Activated CD8-positive, alpha-beta memory T cell treated with anti-CD3 and anti-CD28 coated beads, Interleukin-2, amount 10 ng/mL, durations not matched to agents 7 days and 5 days (primary cell): ENCODE measurements at places on chromosomes 7 and 10.

GRCh38 chr7:50221433-50221832, 83.1 kb upstream of the IKZF1 start:
- H3K4me1 ChIP-seq: peaks cover 28% of the 10 kb centered on the region
- no peak overlapping the region for H3K4me3 ChIP-seq
- H3K36me3 ChIP-seq: peaks cover 35% of the 10 kb centered on the region
- H3K27me3 ChIP-seq: no peaks in the 10 kb centered on the region
- DNase-seq: no peak
- no peak overlapping the region for H3K27ac ChIP-seq

DNA sequence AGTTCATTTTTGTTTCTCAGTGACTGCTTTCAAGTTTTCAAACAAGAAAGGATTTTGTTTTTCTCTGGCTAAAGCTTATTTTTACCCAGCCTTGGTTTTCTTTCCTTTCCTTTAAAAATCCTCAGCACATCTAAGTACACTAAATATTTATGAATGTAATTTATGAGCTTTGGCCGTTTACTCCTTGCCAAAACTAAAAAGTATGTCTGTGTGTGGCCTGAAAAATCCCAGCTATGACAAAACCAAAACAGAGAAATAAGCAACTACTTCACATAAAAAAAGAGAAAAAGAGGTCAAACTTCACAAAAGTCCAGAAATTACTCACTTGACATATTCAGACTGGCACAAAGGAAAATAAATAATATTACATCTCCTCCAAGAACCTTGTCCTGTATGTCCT, 365.1 kb upstream of the NFE2L3 start:
- H3K27ac ChIP-seq: no peak overlapping the region
- no peak for DNase-seq
- H3K4me1 ChIP-seq: no peaks in the 10 kb centered on the region
- H3K27me3 ChIP-seq: peaks cover 8% of the 10 kb centered on the region

- no peak for DNase-seq
- peaks cover 7% of the 10 kb centered on the region for H3K27me3 ChIP-seq
- no peak overlapping the region for H3K4me3 ChIP-seq
- peaks cover 16% of the 10 kb centered on the region for H3K36me3 ChIP-seq
Measured at GRCh38 chr10:84159076-84159685, 14.4 kb upstream of the GPR15LG start.

DNA sequence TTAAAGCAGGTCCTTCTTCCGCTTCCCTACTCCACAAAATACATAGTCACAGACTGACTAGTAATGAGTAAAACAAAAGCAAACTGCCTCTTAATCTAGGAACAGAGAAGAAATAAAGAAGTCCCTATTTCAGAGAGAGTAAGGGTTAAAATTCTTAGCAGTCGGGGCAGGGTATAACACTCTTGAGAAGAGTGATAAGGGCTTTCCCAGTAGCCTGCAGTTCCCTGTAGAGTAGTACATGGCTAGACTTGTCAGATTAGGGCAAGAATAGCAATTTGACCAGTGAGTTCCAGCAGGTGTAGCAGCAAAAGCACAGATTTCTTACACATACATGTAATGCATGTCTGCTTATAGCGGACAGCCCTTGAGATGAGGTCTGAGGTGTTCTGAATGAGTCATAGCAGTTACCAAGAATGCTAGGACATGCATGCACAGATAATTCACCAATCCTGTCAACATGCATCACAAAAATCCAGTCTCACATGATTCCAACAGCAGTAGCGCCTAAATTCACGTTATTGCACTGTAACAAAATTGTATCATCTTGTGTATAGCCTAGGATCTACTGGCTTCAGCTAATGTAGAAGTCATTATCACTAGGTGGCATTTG, 40.7 kb downstream of the BTRC start:
- no peak for DNase-seq
- no peaks in the 10 kb centered on the region for H3K27me3 ChIP-seq
- H3K4me1 ChIP-seq: peaks cover 8% of the 10 kb centered on the region

- H3K4me3 ChIP-seq: no peak overlapping the region
- H3K27ac ChIP-seq: no peak overlapping the region
- no peak for DNase-seq
- H3K36me3 ChIP-seq: no peaks in the 10 kb centered on the region
- no peaks in the 10 kb centered on the region for H3K27me3 ChIP-seq
Measured at GRCh38 chr7:146486519-146486918, 369.9 kb downstream of the CNTNAP2 start.

- peaks cover 2% of the 10 kb centered on the region for H3K4me1 ChIP-seq
- no peak overlapping the region for H3K27ac ChIP-seq
- H3K4me3 ChIP-seq: no peak overlapping the region
- H3K27me3 ChIP-seq: peaks cover 46% of the 10 kb centered on the region
Measured at GRCh38 chr7:1662767-1663166, 7.3 kb upstream of the ELFN1 start.

DNA sequence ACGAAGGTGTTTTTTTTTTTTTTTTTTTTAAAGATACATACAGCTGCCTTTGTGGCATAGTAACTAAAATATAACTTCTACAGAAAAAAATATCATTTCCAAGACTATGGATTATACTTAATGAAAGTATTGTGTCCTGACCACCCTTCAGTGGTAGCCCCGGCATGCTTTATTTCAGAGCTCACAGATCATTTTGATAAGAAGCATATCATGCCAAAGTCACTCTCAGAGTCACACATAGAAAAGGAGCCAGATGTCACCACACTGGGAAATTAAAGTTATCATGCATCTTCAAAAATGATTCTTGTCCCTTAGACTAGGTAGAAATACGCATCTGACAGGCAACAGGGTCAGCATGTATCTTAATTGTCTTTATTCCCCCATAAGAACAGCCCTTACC, 3.0 kb downstream of the ADARB2 start:
- H3K27me3 ChIP-seq: peaks cover 77% of the 10 kb centered on the region
- DNase-seq: no peak
- H3K4me1 ChIP-seq: no peaks in the 10 kb centered on the region
- H3K27ac ChIP-seq: no peak overlapping the region
- no peaks in the 10 kb centered on the region for H3K36me3 ChIP-seq
- H3K4me3 ChIP-seq: no peak overlapping the region

- H3K27ac ChIP-seq: no peak overlapping the region
- no peaks in the 10 kb centered on the region for H3K36me3 ChIP-seq
- DNase-seq: no peak
- H3K27me3 ChIP-seq: peaks cover 16% of the 10 kb centered on the region
- H3K4me1 ChIP-seq: peaks cover 10% of the 10 kb centered on the region
Measured at GRCh38 chr7:73885975-73886798, 25.2 kb downstream of the TMEM270 start.

- no peaks in the 10 kb centered on the region for H3K36me3 ChIP-seq
- H3K4me3 ChIP-seq: no peak overlapping the region
- no peak overlapping the region for H3K27ac ChIP-seq
- no peaks in the 10 kb centered on the region for H3K27me3 ChIP-seq
- no peaks in the 10 kb centered on the region for H3K4me1 ChIP-seq
Measured at GRCh38 chr7:119996634-119997033, 276.3 kb upstream of the KCND2 start.

GRCh38 chr7:8177109-8177933, 84.6 kb downstream of the ICA1 start:
- H3K4me1 ChIP-seq: peaks cover 51% of the 10 kb centered on the region
- H3K27ac ChIP-seq: peak overlapping the region; percentile 97
- no peak for DNase-seq
- H3K27me3 ChIP-seq: no peaks in the 10 kb centered on the region
- H3K4me3 ChIP-seq: peak overlapping the region; percentile 58

GRCh38 chr7:100603726-100604027, 1.5 kb downstream of the PCOLCE start:
- H3K27ac ChIP-seq: peak overlapping the region; percentile 93
- H3K4me3 ChIP-seq: peak overlapping the region; percentile 86
- H3K4me1 ChIP-seq: peaks cover 24% of the 10 kb centered on the region
- peak; percentile 54 for DNase-seq

DNA sequence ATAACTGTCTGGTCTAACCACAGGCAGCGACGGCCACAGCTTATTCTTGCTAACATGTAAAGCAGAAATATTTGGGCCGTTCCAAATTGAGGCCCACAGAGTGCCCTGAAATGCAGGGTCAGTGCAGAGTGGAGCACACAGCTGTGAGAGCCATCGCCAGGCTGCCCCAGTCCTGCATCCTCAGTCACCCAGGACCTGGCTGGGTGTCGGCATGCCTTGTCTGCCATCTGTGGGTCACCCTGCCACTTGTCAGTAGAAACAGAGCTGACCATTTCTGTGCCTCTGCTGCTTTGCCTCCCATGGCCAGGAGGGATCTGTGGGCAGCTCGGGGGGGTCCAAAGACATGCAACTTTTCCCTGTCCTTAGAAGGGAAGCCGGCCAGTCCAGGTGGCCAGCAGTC, 57.3 kb upstream of the BTBD16 start:
- no peak overlapping the region for H3K4me3 ChIP-seq
- peaks cover 4% of the 10 kb centered on the region for H3K27me3 ChIP-seq
- no peak overlapping the region for H3K27ac ChIP-seq

DNA sequence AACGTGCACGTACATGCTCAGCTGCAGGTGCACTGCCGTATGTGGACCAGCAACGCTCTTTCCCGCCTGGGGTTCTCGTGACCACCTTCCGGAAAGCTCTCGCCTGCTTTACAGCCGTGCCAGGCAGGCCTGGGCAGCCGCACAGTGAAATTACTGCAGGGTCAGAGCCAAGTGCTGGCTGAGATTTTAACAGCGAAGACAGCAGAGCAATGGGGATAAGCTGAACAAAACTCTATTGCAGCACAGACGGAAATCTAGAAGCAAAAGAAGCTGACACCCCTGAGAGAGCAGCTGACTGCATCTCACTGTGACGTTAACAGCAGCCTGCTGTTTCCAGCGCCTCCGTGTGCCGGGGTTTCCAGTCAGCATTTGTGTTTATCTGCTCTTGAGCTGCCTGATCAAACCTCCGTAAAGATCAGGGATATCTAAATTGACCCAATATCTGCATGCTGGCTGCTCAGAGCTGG, 179.0 kb downstream of the DIP2C start:
- peaks cover 12% of the 10 kb centered on the region for H3K4me1 ChIP-seq
- H3K4me3 ChIP-seq: no peak overlapping the region
- H3K27me3 ChIP-seq: peaks cover 15% of the 10 kb centered on the region
- no peaks in the 10 kb centered on the region for H3K36me3 ChIP-seq

DNA sequence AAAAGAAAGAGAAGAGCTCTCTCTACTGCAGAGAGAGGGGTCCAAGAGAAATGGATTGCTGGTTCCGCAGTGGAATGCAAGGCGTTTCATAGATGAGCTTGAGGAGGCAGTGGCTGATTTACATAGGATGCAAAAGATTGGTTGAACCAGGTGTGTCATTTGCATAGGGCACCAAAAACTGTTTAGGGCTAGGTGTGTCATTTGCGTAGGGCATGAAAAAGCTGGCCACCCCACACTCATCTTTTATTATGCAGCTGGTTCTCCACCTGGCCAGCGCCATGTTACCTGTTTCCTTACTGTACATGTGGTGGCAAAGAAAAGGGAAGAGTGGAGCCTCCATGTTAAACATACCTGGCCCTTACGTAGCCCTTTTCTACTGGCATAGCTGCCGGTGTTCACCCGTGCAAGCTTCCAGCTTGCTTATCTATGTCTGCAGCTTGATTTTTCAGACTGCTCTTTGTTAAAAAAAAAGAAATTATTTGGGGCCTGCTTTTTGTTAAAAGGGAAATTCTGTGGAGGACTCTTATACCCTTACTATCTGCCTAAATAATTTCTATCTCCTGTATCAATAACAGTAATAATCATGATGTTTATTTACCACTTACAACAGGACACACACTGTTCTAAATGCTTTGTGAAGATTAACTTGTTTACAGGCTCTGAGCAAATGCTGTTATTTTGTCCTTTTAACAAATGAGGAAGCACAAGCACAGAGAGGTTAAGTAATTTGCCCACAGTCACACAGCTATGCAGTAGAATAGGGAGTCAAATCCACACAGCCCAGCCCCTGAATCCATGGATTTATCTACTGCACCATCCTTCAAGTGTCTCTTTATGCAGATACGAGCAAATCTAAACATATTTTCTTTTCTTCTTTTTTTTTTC, 33.3 kb downstream of the CASP7 start:
- H3K27me3 ChIP-seq: no peaks in the 10 kb centered on the region
- no peak overlapping the region for H3K27ac ChIP-seq
- H3K4me3 ChIP-seq: no peak overlapping the region
- DNase-seq: no peak
- peaks cover 15% of the 10 kb centered on the region for H3K4me1 ChIP-seq
- peaks cover 47% of the 10 kb centered on the region for H3K36me3 ChIP-seq

- no peaks in the 10 kb centered on the region for H3K36me3 ChIP-seq
- no peak within 1 kb of the TSS for H3K27ac ChIP-seq
- peaks cover 6% of the 10 kb centered on the region for H3K27me3 ChIP-seq
Measured at GRCh38 chr7:1087952-1088920, at the start of gene GPER1. Gene GPER1 (plus strand): TSS chr7:1088113. CDS start chr7:1091729, 3,616 bp downstream.

GRCh38 chr7:31918706-31919393, 151.4 kb downstream of the PDE1C start:
- H3K27ac ChIP-seq: no peak overlapping the region
- H3K4me3 ChIP-seq: no peak overlapping the region

- no peak for DNase-seq
- no peaks in the 10 kb centered on the region for H3K27me3 ChIP-seq
- no peaks in the 10 kb centered on the region for H3K4me1 ChIP-seq
- H3K36me3 ChIP-seq: no peaks in the 10 kb centered on the region
- H3K4me3 ChIP-seq: no peak overlapping the region
Measured at GRCh38 chr10:29512425-29512974, 122.3 kb downstream of the SVIL start.

DNA sequence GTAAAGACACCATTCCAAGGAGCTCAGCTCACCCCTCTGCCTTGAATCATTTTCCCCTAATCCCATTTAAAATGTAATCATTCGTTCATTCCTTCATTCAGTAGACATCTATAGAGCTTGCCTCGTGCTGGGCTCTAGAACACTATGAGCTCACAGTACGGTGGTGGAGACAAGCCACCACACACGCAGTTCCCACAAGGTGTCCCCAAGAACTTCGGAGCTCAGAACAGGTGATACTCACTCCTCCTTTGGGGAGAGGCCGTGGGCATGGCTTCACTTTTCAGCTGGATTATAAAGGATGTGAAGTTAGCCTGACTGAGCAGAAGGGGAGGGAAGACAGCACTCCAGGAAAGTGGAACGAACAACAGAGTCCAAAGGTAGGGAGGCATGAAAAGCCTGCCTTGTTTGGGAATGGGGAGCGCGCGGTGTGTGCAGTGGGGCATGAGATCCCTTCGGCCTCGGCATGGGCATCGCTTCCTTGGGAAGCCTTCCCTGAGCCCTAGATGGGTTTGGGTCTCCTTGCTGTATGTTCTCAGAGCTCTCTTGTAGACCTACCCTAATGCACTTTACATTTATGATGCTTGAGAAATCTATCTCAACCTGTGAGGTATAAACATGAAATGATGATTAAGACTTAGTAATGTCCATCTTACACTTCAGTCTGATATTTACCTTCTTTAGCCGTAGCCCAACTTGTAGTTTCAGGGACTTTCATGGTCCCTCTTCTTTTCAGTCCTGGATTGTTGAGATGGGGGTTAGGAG, 809 bp upstream of the OGA start:
- peak overlapping the region; percentile 97 for H3K27ac ChIP-seq
- peak; percentile 77 for DNase-seq
- H3K4me1 ChIP-seq: peaks cover 34% of the 10 kb centered on the region
- H3K4me3 ChIP-seq: peak overlapping the region; percentile 90

GRCh38 chr7:93014410-93014809, 103.4 kb downstream of the SAMD9 start:
- H3K36me3 ChIP-seq: no peaks in the 10 kb centered on the region
- no peaks in the 10 kb centered on the region for H3K4me1 ChIP-seq
- H3K27ac ChIP-seq: no peak overlapping the region
- H3K4me3 ChIP-seq: no peak overlapping the region
- H3K27me3 ChIP-seq: peaks cover 22% of the 10 kb centered on the region

- H3K27me3 ChIP-seq: no peaks in the 10 kb centered on the region
- peak overlapping the region; percentile 54 for H3K4me3 ChIP-seq
- H3K27ac ChIP-seq: peak overlapping the region; percentile 99
- peaks cover 14% of the 10 kb centered on the region for H3K36me3 ChIP-seq
- no peak for DNase-seq
- H3K4me1 ChIP-seq: peaks cover 49% of the 10 kb centered on the region
Measured at GRCh38 chr7:601036-601594, 81.5 kb upstream of the PDGFA start.
